ENCODE measurements at places on chromosomes 5 and 9. TPM values are rescaled to one million over a fixed set of nuclear protein-coding genes. Genes with fewer than 3 reads are reported as not detected.

NR4A3 gene
- 7.1 TPM for total RNA-seq

C5orf46 gene
- total RNA-seq = not detected

DNA sequence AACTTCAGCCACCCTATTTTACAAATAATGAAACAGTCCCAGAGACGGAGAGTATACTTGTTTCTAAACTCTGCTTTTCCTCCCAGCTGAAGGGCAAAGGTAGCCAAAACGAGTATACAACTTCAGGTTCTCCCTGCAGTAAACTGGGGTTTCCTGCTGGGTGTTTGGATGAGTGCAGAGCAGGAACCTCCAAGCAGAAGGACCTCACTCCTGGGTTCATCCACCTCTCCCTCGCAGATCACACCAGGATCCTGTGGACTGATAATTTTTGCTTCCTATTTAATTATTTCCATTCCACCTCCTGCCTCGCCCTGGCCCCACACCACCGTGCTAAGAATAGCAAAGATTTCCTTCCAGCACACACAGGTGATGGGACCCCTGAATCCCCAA is 2.0 kb upstream of the FOXB2 start:
- DNase-seq = no peak

DNA sequence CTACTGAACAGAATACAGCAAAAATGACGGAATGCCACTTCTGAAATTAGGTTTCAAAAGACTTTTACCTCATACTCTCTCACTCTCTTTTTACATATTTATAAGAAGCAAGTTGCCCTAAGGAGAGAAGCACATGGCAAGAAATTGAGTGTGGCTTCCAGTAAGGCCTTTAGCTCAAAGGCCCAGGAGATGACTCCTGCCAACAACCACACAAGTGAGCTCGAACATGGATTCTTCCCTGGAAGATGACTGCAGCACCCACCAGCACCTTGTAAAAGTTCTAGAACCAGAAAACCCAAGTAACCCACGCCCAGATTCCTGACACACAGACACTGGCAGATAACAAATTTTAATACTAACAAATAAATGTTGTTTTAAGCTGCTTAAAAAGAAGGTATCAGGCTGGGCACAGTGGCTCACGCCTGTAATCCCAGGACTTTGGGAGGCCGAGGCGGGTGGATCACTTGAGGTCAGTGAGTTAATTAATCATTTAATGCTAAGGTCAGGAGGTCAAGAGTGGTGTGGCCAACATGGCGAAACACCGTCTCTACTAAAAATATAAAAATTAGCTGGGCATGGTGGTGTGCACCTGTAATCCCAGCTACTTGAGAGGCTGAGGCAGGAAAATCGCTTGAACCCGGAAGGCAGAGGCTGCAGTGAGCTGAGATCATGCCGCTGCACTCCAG is 17.0 kb downstream of the PTBP3 start:
- no peak for DNase-seq

DNA sequence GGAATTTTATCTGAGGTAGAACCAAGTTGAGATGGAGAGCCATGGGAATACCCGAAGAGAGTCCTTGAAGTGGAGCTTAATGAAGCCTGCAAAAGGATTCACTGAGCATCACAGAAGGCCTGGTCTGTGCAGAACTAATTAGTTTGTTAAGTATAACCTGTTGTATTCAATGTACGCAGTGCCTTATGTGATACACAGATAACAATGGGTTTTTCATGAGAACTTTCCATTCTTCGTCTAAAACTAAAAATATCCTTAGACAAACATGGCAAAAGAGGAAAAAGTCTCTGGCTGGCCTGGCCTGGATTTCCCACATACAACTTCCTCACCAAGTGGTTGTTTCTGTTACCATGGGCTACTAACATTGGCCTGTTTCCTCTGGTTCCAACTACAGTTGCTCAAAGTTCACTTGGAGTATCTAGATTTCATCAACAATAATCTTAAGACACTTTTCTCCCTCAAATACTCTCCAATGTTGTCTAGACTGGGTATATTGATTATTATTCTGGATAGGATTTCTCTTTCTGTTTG is 237.6 kb upstream of the ZNF462 start:
- DNase-seq = no peak

DNA sequence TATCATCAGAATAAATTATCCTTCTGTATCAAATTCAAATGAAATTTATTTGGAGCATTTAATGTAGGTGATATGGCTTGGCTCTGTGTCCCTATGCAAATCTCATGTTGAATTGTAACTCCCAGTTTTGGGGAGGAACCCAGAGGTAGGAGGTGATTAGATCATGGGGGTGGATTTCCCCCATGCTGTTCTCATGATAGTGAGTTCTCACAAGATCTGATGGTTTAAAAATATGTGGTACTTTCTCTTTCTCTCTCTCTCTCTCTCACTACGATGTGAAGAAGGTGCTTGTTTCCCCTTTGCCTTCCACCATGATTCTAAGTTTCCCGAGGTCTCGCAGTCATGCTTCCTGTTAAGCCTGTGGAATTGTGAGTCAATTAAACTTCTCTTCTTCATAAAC is 678.4 kb upstream of the RGMB start:
- DNase-seq = no peak
